ENCODE measurements at places on chromosomes 7 and 10. TPM values are rescaled to one million over a fixed set of nuclear protein-coding genes. Genes with fewer than 3 reads are reported as not detected.

GRCh38 chr7:151205730-151206129, 4.6 kb downstream of the H2BK1 start:
- no peak for DNase-seq

- DNase-seq: no peak
Measured at GRCh38 chr7:116575853-116576252, 51.0 kb downstream of the CAV1 start.

DNA sequence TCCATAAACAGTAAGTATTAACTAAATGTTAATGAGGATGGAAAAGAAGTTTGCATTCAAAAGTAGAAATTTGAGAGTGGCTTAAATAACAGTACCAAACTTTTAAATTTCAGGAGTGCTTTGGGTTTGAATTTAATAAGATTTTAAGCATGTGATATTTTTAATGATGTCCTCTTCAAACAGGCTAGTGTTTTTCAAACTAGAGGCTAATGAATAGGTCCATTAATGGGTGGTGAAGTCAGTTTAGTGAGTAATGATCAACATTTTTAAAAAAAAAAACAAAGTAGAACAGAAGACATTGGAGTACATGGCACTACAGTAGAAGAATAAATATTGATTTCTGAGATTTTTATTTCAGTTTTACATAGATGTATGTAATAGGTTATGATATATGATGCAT, 72.9 kb downstream of the AKAP9 start:
- DNase-seq: no peak

- no peak for DNase-seq
Measured at GRCh38 chr7:90180011-90180585, 25.8 kb downstream of the STEAP1 start.

The PDE6C gene
- total RNA-seq: not detected

The DGKI gene
- 17.8 TPM for total RNA-seq

All from activated T-cell treated with anti-CD3 and anti-CD28 coated beads, Interleukin-2, amount 50 U/mL, for 72 hours (primary cell).